Activated naive CD8-positive, alpha-beta T cell treated with anti-CD3 and anti-CD28 coated beads for 36 hours (primary cell): ENCODE measurements at places on chromosomes 2 and 18.

DNA sequence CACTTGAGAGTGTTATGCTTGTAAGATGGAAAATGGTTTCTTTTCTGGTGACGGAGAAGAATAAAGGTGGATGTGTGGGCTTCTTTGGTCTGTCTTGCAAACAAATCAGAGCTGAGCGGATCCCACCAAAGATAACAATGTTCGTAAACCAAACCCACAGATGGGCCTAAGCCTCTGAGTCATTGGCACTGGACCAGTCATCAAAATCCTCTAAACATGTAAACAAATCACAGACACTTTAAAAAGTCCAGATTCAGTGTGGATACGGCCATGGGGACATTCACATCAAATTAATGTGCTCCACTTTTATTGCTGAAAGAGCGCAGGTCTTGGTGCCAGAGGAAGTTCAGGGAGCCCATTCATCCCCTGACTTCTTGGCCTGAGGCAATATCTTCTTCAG is 60.5 kb upstream of the TMEM200C start:
- no peak for DNase-seq

DNA sequence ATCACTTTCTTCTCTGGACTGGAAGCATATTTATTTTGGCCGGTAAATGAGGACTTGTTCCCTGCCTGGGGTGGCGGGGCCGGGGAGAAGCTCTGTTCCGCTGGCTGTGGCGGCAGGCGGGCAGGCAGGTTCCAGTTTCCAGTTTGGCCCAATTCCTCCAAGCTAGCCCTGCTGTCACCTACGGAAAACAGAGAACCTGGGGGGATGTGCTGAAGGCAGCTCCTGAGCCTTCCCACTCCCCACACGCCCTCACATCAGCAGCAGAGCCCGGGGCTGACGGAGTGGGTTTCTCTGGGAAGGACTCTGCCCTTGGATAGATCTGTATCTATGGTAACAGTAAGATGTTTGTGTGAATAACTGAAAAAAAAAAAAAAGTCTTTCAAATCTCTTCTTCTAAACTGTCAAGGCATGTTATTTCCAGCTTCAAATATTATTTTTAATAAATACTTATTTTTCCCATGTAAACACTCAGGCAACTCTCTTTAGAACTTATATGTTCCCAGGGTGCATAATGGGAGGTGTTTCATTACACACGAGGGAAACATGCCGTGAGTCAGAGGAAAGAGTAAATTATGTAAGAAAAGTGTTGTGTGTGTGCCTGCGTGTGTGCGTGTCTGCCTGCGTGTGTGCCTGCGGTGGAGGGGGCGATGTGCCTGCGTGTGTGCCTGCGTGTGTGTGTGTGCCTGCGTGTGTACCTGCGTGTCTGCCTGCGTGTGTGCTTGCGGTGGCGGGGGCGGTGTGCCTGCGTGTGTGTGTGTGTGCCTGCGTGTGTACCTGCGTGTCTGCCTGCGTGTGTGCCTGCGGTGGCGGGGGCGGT is 116.1 kb upstream of the ZNF516 start:
- DNase-seq, result no peak

DNA sequence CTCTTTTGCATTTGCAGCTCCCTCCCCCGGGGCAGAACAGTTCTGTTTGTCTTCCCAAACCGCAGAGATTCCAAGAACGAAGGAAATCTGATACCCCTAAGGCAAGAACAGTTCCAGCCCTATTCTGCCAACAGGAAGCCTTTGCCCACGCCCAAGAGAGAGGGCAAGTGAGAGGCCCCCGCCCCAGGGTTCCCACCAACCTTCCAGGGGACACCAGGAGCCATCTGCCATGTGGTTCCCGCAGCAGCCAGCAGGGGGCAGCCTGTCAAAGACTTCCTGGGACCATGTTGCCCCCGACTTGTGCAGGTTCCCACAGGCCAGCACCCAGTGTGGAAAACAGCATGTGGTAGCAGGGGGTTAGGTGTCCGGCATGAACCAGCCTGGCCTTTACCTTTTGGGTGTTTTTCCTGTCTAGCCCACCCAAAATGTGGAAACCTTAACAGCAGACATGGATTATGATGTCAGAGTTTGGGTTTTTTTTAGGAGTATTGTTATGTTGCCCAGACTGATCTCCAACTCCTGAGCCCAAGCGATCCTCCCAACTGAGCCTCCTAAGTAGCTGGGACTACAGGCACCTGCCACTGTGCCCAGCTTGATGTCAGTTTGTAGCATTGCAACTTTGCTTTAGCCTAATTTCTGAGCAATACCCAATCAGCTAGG is 21.7 kb upstream of the EFHD1 start:
- DNase-seq, result peak; percentile 66

DNA sequence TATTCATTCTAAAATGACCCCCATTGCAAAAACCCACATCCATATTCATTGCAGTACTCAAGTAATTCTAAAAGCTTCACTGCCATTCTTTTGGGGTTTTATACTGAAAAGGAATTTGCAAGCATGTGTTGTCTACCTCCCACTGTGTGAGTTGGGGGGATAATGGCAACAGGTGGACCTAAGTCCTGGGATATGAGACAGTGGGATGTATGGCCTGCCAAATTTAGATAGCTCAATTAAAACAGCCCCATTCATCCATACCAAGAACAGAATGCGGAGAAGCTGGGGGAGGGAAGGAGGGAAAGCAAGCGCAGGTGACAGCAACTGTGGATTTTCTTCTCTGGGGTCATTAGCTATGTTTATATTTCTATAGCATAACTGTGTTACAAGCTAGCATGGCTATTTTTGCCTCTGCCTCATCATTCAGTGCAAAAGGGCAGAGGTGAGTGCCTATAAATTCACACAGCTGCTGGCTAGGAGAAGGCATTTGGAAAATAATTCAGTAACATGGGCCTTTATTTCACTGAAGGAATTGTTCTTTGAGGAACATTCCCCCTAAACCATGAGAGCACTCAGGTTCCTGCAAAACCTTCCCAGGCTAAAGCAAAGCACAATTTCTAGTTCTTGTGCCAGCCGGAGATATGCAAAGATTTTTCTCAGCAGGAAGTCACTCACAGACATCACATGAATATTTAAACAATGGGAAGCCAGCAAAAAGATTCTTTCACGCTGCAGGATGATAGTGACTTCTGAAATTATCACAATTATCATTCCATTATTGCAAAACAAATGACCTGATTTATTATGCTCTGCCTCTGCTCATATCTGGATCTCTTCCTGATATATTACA is 393.9 kb upstream of the ACVR2A start:
- no peak for DNase-seq

DNA sequence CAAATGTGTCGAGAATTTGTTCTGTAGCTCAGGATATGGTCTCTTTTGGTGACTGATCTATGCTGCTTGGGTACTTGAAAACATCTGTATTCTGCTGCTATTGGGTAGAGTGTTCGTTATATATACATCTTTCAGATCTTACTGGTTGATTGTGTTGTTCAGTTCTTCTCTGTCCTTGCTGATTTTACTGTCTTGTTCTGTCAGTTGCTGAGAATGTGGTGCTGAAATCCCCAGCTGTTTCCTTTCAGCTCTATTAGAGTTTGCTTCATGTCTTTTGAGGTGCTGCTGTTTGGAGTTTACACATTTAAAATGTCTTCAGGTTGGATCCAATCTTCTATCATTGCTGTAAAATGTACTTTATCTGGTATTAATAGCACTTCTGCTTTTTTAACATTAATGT is 12.9 kb downstream of the BCL2L11 start:
- no peak for DNase-seq

DNA sequence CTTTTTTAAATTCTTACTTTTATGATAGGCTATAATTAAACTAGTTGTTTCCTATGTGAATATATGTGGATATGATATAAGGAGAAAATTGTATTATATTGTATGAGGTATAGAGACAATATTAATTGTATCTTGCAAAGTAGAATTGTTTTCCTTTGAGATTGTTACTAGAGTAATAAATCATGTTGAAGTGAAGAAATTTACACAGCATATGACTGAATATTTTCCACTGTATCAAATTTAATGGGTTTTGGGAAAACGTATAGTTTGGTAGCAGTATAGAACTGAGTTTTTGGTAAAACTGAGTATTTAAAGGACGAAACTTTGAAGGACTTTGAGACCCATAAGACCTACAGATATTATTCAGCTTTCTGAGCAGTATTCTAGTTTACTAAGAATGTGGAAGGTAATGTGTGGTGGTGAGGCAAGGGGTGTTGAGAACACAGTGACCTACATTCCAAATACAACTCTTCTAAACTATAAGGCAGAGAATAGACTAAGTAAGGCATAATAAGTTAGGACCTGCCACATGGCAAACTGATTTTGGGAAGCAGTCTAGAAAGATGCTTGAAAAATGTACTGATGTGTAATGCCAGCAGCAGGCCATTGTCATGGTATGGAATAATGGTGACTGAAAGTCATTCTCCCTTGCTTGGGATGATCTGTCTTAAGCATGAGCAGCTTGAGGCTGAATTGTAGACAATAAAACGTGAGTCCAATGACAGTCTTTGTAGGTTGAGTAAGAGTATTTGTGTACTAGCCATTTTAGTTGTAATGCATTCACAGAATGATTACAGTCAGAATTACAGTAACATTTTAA is 29.6 kb downstream of the PKP4 start:
- no peak for DNase-seq

DNA sequence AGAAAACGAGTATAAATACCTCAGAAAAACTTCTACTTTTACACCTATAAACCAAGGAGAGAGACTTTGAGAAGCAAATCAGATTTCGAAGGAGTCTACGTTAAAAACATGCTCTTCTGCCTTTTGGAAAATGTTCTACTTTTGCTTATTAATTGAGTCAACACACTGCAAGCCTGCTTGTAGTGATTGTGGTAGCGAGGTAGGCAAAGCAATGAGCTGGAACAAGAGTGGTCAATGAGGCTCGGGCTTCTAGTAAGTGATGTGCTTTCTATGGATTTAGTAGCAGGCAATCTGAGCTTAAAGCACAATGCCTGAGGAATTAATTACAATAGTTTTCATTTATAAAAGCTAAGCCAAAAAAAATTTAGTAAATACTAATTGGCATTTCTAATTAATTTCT is 103.4 kb upstream of the TFCP2L1 start:
- DNase-seq, result no peak

DNA sequence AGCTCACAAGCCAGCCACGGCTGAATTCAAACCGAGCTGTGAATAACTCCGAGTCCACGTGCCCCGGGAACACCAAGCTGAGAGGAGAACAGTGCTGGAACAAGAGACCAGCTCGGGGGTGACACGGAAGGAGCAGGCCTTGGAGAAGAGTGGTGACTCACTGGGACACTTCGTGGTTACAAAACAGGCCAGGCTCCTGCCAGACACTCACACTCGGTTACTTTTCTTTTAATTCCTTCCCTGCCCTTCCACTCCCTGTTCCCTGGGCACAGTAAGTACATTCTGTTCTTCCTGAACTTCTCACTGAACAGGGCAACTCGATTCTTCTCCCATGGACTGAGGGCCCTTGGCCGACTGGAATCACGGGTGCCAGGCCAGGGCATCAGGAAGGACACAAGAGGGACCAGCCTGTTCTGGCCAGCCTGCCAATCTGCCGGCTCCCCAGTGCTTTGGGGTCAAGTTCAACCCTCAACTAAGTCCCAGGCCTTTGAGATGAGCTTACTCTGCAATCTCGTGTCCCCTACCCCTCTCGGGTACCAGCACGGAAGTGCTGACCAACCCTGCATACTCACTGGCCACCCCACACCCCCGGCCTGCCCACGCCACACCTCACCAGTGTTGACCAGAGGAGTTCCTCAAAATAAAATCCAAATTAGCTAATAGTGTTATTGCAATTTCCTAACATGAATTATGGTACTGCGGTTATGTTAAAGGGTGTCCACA is 87.5 kb downstream of the TFCP2L1 start:
- DNase-seq, result no peak

DNA sequence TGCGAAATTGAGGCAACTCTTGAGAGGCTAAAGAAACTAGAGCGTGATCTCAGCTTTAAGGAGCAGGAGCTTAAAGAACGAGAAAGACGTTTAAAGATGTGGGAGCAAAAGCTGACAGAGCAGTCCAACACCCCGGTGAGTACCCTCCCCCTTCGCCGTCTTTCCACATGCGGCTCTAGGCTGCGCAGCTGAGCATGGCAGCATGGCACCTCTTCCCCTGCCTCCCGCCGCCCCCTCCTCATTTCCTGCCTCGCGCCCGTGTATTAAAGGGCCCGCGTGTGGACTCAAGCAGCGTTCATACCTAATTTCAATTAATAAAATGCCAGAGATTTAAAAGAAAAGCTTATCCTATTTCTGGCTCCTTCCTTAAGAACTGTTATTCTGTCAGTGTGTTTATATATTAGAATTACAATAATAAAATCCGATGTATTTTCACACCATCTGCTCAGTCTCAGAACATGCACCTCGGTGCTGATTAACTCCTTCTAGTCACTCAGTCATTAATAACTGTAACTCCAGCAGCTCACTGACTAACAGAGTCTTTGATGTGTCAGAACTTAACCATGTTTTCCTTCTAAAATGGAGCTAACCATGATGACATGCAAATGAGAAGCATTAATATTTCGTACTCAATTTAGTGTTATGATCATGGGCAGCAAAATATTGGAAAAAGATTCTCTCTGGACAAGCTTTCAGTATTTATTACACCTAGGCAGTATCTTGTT is 137.4 kb upstream of the CDCA7 start:
- DNase-seq, result no peak

DNA sequence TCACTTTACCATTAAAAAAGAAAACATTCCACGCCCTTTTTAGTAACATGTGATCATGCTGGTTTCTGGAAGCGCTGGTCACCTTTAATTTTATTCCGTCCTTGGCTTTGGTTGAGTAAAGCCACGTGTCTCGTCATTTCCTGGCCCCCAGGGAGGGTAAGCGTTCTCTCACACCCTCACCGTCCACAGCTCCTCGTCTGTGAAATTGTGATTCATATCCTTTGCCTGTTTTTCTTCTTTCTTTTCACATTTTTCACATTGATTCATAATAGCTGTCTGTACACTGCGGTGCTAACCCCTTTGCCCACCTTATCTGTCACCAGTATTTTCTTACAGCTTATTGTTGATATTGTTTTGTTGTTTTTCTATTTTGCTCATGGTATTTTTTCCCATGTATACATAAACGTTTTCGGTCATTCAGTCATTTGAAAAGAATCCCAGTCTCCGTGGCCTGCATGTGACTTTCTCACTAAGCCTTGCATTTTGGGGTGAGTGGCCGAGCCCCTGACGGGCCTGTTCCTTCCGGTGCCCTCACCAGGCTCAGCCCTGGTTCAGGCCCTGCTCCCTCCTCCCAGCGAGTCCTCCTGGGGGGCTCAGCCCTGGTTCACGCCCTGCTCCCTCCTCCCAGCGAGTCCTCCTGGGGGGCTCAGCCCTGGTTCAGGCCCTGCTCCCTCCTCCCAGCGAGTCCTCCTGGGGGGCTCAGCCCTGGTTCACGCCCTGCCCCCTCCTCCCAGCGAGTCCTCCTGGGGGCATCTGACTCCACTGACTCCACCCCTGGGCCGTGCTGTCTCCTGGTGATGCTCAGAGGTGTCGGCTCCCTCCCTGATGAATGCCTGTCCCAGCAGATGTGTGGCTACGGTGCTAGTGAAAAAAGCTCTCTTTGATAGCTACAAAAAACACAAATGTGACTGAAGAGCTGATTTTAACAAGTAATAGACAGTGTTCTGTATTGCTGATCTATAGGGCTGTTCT is 249.7 kb upstream of the PXDN start:
- DNase-seq, result no peak

DNA sequence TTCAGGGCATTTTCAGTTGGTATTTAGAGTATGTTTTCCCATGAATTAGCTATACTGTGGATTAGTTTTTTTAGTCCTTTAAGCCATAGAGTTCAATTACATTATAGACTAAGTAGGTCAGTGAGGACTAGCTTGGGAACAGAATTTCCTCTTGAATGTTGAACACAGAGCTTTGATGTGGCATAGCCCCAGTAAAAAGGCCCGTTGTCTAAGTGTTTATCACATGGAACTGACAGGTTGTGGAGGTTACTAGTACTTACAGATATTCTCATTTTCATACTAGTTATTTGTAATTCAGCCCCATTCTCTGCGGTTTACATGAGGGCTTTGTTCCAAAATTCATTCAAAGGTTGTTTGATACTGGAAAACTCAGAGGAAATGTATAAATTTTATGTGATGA is 6.2 kb downstream of the INSIG2 start:
- no peak for DNase-seq
